Liver (tissue), 10 donors: ENCODE measurements at places on chromosomes 13 and 19. TPM values are rescaled to one million over a fixed set of nuclear protein-coding genes. Genes with fewer than 3 reads are reported as not detected.
A peak's percentile ranks its signal among the peaks of the same experiment; 100 is the strongest.

GRCh38 chr19:28334419-28334818, 878.5 kb downstream of the UQCRFS1 start:
- DNase-seq, result no peak

- DNase-seq, result peak; percentile 57
These were observed 11.0 kb downstream of the ZNF552 start for GRCh38 chr19:57803594-57804325.

- DNase-seq, result no peak
These were observed 268.2 kb downstream of the ZNF536 start for GRCh38 chr19:30640252-30640965.

DNA sequence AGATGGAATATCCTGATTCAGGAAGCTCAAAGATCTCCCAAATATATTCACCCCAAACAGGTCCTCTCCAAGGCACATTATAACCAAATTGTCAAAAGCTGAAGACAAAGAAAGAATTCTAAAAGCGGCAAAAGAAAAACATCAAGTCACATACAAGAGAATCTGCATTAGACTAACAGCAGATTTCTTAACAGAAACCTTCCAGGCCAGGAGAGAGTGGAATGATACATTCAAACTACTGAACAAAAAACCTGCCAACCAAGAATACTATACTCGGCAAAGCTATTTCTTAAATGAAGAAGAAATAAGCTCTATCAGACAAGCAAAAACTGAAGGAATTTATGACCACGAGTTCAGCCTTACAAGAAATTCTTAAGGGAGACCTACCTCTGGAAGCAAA, 120.6 kb upstream of the WASF3 start:
- DNase-seq, result no peak

- no peak for DNase-seq
These were observed 34.3 kb downstream of the FAM216B start for GRCh38 chr13:42815681-42816080.

GRCh38 chr19:10920288-10920655, 8.2 kb downstream of the YIPF2 start:
- DNase-seq, result no peak

GRCh38 chr13:43905435-43906031, 25.8 kb downstream of the LACC1 start:
- DNase-seq, result no peak

GRCh38 chr19:9456018-9456689, 20.8 kb upstream of the ZNF266 start:
- DNase-seq, result no peak

DNA sequence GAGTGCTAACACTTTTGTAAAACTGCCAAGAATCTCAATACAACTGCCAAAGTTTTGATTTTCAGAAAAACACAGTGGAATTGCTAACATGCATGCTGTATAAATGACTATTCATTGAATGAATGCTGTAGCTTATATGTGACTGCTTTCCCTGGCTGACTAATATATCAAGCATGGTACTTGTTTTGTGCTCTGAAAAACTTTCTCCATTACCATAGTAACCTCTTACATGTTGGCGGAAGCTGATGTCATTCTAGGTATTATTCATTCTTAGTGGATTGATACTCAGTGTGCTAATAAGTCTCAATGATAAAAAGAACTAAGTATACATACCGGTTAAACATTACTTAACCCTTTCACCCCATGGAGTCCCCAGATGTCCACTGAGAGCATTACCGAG, 166.1 kb upstream of the MYO16 start:
- DNase-seq, result no peak

GRCh38 chr13:113187883-113188665, 20.4 kb downstream of the PCID2 start:
- DNase-seq, result no peak

DNA sequence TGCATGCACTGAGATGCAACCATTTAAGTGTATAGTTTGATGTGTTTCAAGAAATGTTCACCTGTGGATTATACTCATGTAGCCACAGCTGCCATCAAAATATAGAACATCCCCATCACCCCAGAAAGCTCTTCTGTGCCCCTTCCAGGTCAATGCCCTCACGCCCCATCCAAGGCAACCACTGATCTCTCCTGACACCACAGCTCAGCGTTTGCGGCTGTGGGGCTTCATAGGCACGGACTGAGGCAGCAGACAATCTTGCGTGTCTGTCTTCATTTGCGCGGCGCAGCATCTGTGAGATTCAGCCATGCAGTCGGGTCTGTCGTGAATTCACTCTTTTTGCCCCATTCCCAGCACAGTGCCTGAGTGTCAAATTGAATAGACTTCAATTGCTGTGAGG, 153.8 kb upstream of the UQCRFS1 start:
- peak; percentile 29 for DNase-seq

DNA sequence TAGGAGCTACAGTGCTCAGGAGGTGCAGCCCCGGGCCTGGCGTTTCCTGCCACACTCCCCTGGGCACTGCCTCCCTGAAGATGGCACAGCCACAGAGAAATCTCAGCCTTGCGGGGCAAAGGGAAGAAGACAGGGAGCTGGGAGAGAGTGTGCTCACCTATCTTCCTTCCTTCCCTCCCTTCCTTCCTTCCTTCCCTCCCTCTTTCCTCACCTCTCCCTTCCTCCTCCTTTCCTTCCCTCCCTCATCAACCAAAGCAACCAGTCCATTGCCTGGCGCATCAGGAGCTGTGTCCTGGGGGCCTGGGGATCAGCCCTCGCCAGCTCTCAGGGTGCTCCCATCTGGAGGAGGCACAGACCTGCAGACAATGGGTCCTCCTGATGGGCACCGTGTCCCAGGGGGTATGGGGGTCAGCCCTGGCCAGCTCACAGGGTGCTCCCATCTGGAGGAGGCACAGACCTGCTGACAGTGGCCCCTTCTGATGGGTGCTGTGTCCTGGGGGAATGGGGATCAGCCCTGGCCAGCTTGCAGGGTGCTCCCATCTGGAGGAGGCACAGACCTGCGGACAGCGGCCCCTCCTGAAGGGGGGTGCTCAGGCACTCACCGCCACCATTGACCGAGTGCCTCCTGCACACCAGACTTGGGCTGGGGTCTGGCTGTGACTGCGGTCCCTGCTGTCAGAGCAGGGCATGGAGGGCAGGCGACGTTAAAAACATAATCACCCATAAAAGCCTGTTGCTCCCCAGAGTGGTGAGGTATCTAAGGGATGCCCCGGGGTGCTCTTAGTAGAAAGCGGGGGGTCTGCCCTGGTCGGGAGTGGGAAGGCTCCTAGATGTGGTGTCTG, 120.2 kb downstream of the URI1 start:
- no peak for DNase-seq

DNA sequence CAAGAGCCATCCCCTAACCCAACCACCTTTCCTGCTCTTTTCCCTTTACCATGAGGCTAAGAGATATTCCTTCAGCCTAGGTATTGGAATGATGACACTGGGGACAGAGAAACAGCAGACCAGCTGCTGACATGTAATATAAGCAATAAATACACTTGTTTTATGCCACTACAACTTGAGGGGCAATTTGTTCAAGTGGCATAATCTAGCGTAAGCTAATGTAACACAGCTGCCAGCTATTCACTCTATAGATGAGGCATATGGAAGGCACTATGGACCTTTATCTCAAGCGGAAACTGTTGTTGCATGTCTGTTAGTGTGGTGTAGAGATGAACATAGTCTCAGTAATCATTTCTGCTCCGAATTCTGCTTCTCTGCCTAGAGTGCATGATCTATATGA, 111.1 kb downstream of the STARD13 start:
- no peak for DNase-seq

GRCh38 chr13:104953588-104953987, 1581.9 kb downstream of the EFNB2 start:
- no peak for DNase-seq

IL17D gene
- 0.08 TPM for total RNA-seq

ZNF99 gene
- 0.09 TPM for total RNA-seq

OR7D2 gene
- not detected for total RNA-seq
